NCI-H460 (cell line): ENCODE measurements at places on chromosomes 2 and 18.

GRCh38 chr2:235614900-235615712, 121.3 kb downstream of the AGAP1 start:
- DNase-seq, result no peak

GRCh38 chr2:124663645-124663997, 638.5 kb downstream of the CNTNAP5 start:
- DNase-seq, result no peak

GRCh38 chr2:73836141-73836943, 7.6 kb downstream of the STAMBP start:
- DNase-seq, result no peak

DNA sequence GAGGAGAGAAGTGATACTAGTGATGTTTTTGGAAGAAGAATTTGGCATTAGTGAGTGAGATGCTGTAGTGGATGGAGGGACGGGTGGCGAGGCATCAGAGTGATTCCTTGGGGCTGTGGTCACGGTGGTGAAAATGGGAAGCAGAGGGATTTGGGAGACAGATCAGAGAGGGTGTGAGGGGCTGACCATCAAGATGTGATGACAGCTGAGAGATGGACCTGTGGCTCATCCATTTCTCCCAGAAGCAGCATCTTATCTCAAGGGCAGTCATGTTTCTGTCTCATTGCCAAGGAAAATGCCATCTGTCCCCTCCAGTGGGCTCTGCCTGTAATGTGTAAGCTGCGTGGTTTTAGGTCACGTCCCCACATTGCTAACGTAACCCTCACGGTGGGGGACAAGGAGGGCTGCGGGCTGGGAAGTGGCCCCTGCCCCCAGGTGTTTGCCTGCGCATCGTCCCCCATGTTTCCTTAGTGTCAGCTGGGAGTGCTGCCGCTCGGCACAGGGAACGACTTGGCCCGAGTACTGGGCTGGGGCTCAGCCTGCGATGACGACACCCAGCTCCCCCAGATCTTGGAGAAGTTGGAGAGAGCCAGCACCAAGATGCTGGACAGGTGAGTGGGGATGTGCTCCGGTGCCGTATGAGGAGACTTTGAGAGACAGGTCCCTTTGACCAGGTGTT, 91.0 kb downstream of the DGKD start:
- DNase-seq, result no peak

- DNase-seq, result no peak
These were observed 25.7 kb downstream of the PXDN start for GRCh38 chr2:1718339-1719220.

DNA sequence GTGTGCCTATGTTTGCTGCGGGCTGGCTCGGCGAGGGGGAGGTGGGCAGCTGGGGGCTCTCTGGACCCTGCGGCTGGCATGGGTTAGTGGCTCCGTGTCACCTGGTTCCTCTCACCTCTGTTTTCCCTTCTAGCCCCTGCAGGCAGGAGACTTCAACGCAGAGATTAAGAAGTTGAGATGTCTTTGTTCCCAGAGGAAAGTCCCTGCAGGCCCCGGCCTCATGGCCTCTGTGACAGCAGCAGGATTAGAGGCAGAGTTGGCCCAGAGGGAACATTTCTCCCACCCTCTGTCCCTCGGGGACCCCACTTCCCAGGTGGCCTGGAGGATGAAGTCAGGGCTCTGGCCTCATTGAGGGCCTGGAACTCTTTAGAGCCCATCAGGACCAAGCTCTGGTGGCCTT, 56.5 kb downstream of the HPCAL1 start:
- no peak for DNase-seq

DNA sequence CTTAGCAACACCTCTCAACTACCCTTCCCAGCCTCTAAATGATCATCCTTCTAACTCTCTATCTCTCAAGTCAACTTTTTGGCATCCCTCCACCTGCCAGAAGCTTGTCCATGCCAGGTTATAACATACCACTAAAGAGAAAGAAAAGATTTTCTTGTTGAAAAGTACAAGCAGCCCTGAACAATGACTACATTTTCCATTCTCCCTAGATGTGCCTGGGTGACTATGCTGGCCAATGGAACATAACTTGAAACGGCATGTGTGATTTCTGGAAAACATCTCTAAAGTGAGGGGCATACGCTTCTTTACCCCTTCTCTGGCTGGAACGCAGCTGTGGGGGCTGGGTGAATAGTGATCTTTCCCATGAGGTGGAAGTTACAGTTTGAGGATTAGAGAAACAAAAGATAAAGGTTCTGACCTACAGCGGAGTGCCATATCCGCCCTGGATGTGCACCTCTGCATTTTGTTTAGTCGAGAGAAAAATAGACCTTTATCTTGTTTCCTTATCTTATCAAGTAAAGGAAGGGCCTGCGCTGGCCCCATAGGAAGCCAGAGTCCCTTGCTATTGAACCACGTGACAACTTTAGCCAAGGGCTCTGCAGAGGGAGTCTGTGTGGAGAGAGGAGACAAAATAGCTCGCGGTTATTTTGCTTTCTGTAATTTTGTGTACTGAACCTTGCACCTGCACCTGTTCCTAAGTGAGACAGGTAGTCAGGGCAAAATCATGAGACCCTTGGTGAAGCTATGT, 436.8 kb downstream of the TGIF1 start:
- DNase-seq, result no peak

DNA sequence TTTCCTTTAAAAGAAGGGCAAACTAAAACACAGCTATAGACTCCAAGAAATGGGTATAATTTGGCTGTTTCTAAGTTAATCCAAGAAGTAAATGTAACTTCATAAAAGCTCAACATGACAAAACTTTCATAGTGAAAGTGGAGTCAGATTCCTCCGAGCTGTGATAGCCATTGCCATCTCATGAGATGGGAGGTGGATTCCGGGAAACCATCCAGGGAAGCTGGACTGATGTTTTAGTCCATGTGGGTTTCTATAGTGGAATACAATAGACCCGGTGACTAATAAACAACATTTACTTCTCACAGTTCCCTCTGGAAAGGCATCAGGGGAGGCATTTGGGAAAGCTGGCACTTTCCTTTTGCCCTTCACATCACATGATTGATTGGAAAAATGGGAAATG, 10.0 kb upstream of the LAPTM4A start:
- no peak for DNase-seq

DNA sequence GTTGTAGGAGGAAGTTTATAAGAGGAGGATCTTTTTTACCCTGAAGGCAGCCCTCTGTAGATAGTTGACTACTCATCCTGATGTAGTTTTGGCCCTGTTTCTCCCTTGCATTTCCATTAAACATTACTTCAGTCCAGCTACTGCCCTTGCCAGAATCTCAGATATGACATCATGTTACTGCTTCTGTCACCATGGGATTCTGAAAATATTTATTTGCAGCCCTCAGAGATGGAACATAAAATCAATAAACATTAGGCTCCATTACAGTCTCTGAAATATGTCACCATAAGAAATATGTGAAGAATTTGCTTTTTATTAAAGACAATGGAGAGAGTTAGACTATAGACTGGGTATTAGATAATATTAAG, 68.7 kb upstream of the STK39 start:
- DNase-seq, result no peak

DNA sequence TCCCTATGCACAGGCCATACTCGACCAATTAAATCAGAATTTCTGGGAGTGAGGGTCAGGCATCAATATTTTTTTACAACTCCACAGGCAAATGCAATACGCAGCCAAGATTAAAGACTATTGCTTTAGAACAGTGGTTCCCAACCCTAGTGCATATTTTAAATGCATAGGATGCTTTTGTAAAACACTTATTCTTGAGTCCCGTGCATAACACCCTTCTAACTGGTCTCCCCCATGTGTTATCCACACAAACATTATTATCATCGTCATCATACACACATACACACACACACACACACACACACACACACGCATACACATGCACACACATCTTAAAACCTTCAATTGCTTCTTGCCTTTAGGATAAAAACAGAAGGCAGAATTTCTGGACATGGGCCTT, 145.0 kb upstream of the PELI1 start:
- DNase-seq, result no peak

DNA sequence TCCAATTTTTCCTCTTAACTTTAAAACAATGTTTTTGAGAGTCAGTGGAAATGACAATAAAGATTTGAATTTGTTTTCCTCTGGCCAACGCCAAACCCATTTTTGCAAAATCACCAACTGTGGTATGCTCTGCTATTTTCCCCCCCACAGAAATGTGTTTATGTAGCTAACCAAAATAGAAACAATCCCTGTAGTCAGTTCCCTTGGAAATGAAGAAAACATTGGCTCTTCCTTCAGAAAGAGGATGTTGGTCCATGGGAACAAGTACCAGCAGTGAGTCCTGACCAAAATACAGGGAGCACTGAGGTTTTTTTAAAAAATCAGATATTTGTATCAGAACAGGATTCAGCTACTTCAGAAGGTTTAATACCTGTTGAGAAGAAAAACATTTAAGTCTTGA, 65.3 kb downstream of the SLC40A1 start:
- no peak for DNase-seq

GRCh38 chr18:62979900-62980299, 264.6 kb downstream of the PHLPP1 start:
- no peak for DNase-seq

GRCh38 chr18:79739440-79739778, 58.3 kb upstream of the KCNG2 start:
- DNase-seq, result no peak

DNA sequence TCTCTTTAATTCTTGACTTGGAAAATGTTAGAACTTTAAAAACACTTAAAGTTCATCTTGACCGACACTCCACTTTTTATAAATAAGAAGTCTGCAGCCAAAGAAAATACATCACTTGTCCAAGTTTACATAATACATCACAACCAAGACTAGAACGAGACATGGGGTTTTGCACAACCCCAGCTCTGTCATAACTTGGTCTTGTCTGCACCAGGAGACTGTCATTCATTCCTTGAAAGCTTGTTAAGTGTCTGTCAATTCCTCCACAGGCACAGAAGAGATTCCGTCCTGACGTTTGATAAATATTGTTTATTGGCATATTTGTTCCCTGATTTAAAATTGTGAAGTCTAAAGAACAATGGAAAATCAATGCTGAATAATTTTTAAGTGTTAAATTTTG, 139.5 kb upstream of the SETBP1 start:
- DNase-seq, result no peak

DNA sequence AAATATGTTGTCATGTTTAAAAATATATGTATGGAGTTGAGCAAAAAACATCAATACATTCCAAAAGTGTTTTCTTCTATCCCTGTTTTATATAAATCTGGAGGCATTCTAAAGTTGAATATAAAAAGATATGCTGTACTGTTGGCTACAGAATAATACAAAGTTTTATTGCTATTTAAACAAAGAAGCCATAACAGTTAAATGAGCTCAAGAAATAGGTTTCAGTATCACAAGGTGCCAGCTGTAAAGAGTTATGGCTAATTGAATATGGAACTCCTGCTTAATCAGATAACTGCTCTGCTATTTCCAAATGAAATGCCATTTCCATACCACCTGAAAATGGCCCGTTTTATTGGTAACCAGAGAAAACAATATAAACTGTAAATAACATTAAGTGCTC, 55.0 kb downstream of the LNPK start:
- no peak for DNase-seq

GRCh38 chr2:45218931-45219339, 209.7 kb upstream of the SIX2 start:
- DNase-seq, result no peak

- DNase-seq, result no peak
These were observed 1137.7 kb upstream of the CHAC2 start for GRCh38 chr2:52629944-52630343.

- no peak for DNase-seq
These were observed 103.4 kb downstream of the LDLRAD4 start for GRCh38 chr18:13321923-13322322.

GRCh38 chr18:13261661-13262357, 43.2 kb downstream of the LDLRAD4 start:
- DNase-seq, result no peak

DNA sequence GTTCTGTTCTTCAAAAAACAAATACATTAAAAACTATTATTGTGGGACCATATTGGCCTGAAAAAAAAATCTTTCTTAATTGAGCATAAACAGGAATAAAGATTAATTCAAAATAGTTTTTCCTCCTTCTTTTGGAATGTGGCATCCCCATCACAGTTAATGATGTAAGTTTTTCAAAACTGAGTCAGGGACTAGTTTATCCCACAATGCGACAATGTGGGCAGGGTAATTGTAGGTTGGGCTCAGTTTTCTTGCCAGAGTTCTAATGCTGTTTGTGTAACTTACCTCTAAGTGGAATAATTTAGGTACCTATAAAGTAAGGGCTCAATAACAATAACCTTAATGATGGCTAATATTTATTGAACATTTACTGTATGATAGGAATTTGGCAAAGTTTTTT, 82.0 kb downstream of the PMS1 start:
- DNase-seq, result no peak

DNA sequence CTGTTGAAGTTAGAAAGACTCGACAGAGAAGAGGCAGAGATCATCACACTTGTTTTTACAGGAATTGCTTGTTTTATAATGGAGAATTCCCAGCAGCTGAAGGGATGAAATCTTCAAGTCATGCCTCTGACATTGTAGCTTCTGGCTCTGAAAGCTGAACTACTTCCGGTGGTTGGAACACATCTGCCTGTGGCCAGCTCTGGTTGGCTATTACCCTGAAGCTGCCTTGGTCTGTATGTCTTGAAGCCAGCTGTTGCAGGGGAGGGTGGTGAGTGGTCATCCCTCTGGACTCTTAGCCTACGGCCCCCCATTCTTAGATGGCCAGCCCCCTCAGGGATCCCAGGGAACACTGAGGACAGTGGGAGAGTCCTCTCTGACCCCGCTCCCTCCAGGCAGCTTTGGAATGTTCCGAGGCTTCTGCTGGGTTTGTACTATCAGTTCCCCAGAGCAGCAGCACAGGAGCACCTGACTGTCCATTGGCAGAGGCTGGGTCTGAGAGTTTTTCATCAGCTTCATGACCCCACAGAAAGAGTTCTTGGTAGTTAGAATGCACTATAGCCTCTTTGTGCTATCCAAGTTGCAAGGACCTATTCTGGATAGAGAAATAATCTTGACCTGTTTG, 87.4 kb upstream of the CAPN13 start:
- no peak for DNase-seq

DNA sequence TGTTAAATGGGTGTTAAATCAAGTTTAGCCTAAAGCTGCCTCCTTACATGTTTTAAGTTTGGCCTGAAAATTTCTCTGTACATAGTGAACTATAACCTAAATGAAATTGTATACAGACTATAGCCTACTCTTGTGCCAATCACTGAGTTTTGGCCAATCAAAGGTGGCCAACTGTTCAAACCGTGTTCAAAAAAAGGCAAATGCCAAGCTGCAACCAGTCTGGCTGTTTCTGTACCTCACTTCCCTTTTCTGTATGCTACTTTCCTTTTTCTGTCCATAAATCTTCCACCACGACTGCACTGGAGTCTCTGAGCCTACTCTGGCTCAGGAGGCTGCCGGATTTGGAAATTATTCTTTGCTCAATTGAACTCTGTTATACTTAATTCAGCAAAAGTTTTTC, 121.0 kb downstream of the SPOPL start:
- no peak for DNase-seq

GRCh38 chr2:49719241-49719640, 564.9 kb upstream of the FSHR start:
- no peak for DNase-seq
